ENCODE measurements at places on chromosomes 2 and 18. TPM values are rescaled to one million over a fixed set of nuclear protein-coding genes. Genes with fewer than 3 reads are reported as not detected.

- DNase-seq, result no peak
- no peak overlapping the region for H3K4me3 ChIP-seq
- no peaks in the 10 kb centered on the region for H3K36me3 ChIP-seq
- H3K27ac ChIP-seq, result no peak overlapping the region
- H3K27me3 ChIP-seq, result no peaks in the 10 kb centered on the region
Measured at GRCh38 chr2:206477296-206477695, 34.0 kb downstream of the ADAM23 start.

Gene CDH19
- 3.5 TPM for total RNA-seq

Gene EVA1A
- 1.6 TPM for total RNA-seq

DNA sequence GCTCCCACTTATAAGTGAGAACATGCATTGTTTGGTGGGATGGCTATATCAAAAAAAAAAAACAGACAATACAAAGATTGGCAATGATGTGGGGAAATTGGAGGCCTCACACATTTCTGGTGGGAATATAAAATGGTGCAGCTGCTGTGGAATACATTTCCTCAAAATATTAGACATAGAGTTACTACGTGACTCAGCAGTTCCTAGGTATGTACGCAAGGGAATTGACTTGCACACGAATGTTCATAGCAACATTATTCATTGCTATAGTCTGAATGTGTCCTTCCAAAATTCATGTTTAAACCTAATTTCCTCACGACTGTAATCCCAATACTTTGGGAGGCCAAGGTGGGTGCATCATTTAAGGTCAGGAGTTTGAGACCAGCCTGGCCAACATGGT is 2.3 kb upstream of the ARHGEF33 start:
- H3K4me3 ChIP-seq, result no peak overlapping the region
- H3K4me1 ChIP-seq, result no peaks in the 10 kb centered on the region
- H3K27ac ChIP-seq, result no peak overlapping the region
- DNase-seq, result no peak
- H3K36me3 ChIP-seq, result no peaks in the 10 kb centered on the region
- no peaks in the 10 kb centered on the region for H3K27me3 ChIP-seq

DNA sequence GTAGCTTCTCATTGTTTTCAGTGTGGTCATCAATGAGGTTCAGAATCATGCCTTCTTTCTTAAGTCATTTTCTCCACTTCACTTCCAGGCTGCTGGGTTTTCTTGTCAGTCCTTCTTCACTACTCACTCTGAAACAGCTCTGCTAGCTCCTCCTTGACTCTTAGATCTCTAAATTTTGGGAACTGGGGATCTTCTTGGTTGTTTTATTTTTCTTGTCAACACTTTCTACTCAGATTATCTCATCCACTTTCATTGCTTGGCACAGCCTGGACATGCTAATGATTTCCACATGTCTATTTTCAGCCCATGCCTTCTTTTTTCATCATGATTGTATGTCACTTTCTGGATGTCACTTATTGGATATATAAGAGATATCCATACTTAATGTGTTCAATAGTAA is 517.8 kb upstream of the DSEL start:
- peaks cover 1% of the 10 kb centered on the region for H3K4me1 ChIP-seq
- no peaks in the 10 kb centered on the region for H3K27me3 ChIP-seq
- no peaks in the 10 kb centered on the region for H3K36me3 ChIP-seq
- DNase-seq, result no peak
- no peak overlapping the region for H3K4me3 ChIP-seq

Measured in ovary (tissue), 10 donors.